ENCODE measurements at places on chromosomes 1 and 21. TPM values are rescaled to one million over a fixed set of nuclear protein-coding genes. Genes with fewer than 3 reads are reported as not detected.

TRPM2 gene
- polyA plus RNA-seq: not detected

DNMT3L gene
- not detected for polyA plus RNA-seq

JMJD4 gene
- polyA plus RNA-seq: 20.1 TPM

S100A12 gene
- not detected for polyA plus RNA-seq

UBE2U gene
- not detected for polyA plus RNA-seq

HCRTR1 gene
- not detected for polyA plus RNA-seq

C1QTNF12 gene
- polyA plus RNA-seq: 0.21 TPM

SH3BGR gene
- 2.7 TPM for polyA plus RNA-seq

ZNF593OS gene
- polyA plus RNA-seq: not detected

SPRTN gene
- polyA plus RNA-seq: 12.6 TPM

MSH4 gene
- 0.04 TPM for polyA plus RNA-seq

ESRRG gene
- 0.22 TPM for polyA plus RNA-seq

ANGPTL1 gene
- 0.16 TPM for polyA plus RNA-seq

OR4F29 gene
- not detected for polyA plus RNA-seq

ATP6V1G3 gene
- polyA plus RNA-seq: not detected

TMOD4 gene
- polyA plus RNA-seq: not detected

TMEM61 gene
- polyA plus RNA-seq: not detected

HMCN1 gene
- polyA plus RNA-seq: 20.9 TPM

IL12RB2 gene
- not detected for polyA plus RNA-seq

Data from AG04450 (cell line).